ENCODE measurements at places on chromosomes 12 and 14. TPM values are rescaled to one million over a fixed set of nuclear protein-coding genes. Genes with fewer than 3 reads are reported as not detected.

KRT79 gene
- total RNA-seq: not detected

ANKRD33 gene
- 0.81 TPM for total RNA-seq

GRCh38 chr14:60222820-60223219 lies 26.2 kb upstream of the PPM1A start:
- no peaks in the 10 kb centered on the region for H3K36me3 ChIP-seq
- H3K4me3 ChIP-seq: no peak overlapping the region
- no peak for DNase-seq
- peaks cover 2% of the 10 kb centered on the region for H3K4me1 ChIP-seq
- no peak overlapping the region for H3K27ac ChIP-seq
- no peaks in the 10 kb centered on the region for H3K27me3 ChIP-seq

RERG gene
- not detected for total RNA-seq

All from H9 (cell line).